ENCODE measurements at places on chromosomes 7 and 10. TPM values are rescaled to one million over a fixed set of nuclear protein-coding genes. Genes with fewer than 3 reads are reported as not detected.

Gene MLLT10
- 16.1 TPM for total RNA-seq

Gene PNLIP
- total RNA-seq: not detected

Gene GIMAP7
- total RNA-seq: not detected

Gene RPA3
- 16.3 TPM for total RNA-seq

GRCh38 chr7:6392712-6393666, 54.8 kb downstream of the DAGLB start:
- peak; percentile 90 for DNase-seq

DNA sequence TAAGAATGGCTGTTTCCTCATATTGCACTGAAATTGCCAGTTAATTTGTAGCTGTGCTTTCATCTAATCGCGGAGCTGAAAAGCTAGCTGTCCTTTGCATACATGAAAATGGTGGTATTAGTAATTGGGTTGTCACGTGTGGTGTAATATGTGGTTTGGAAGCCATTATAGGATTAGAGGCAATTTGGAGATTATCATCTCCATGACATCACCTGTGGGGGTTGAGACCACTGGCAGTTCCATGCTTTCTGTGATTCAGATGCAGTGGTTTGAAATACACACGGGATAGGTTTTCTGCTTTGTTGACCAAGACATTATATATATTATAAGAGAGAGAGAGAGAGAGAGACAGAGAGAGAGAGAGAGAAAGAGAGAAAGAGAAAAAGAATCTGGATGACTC, 180.8 kb downstream of the RAB11FIP2 start:
- DNase-seq: peak; percentile 6

Gene CCDC7
- 19.1 TPM for total RNA-seq

- no peak for DNase-seq
Observed at GRCh38 chr7:44112231-44112996, 8.3 kb downstream of the AEBP1 start.

GRCh38 chr7:111647881-111648280, 85.6 kb upstream of the IMMP2L start:
- DNase-seq: no peak
